Iris pigment epithelial cell (primary cell): ENCODE measurements at places on chromosomes 7 and 10.

GRCh38 chr10:121183236-121183635 is 332.1 kb downstream of the WDR11 start:
- DNase-seq = no peak

GRCh38 chr7:99628471-99629465 is 12.0 kb downstream of the ZSCAN25 start:
- no peak for DNase-seq

- peak; percentile 34 for DNase-seq
Observed at GRCh38 chr10:71161425-71161824, 50.9 kb upstream of the UNC5B start.

- DNase-seq = no peak
Observed at GRCh38 chr7:67788669-67789068, 792.0 kb downstream of the TYW1 start.

DNA sequence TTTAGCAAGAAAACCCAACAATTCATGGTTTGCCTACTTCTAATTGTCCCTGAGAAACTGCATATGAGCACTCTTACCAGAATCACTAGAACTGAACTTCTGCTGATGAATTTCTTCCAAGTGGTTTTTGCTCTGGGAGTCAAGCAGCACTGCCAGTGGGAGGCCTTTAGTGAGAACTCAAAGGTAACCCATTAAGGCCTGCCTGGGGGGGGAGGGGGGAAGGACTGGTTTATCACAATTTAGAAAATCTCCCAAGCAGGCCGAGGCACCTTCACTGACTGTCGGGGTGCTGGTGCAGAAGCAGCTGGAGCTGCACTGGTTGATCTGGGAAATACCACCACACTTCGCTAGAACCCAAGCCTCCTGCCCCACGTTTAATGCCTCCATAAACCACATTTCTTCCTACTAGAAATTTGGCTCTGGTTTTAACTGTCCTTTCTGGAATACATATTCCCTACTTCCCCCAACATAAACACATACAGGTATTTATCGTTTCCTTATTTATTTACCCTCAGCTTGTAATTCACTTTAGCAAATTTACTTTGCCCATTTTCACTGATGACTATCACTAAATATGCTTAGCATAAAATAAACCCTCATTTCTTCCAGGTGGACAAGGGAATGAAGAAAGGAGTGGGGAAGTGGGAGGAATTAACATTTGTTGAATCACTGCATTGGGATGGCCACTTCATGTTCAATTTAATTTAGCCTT is 14.2 kb downstream of the ANK3 start:
- no peak for DNase-seq

- DNase-seq = no peak
Observed at GRCh38 chr7:136688601-136689000, 179.9 kb upstream of the CHRM2 start.

- DNase-seq = no peak
Observed at GRCh38 chr10:125881192-125881591, at the start of gene DHX32. DHX32 (minus strand) TSS chr10:125881292; CDS start chr10:125880824, 468 bp downstream.

DNA sequence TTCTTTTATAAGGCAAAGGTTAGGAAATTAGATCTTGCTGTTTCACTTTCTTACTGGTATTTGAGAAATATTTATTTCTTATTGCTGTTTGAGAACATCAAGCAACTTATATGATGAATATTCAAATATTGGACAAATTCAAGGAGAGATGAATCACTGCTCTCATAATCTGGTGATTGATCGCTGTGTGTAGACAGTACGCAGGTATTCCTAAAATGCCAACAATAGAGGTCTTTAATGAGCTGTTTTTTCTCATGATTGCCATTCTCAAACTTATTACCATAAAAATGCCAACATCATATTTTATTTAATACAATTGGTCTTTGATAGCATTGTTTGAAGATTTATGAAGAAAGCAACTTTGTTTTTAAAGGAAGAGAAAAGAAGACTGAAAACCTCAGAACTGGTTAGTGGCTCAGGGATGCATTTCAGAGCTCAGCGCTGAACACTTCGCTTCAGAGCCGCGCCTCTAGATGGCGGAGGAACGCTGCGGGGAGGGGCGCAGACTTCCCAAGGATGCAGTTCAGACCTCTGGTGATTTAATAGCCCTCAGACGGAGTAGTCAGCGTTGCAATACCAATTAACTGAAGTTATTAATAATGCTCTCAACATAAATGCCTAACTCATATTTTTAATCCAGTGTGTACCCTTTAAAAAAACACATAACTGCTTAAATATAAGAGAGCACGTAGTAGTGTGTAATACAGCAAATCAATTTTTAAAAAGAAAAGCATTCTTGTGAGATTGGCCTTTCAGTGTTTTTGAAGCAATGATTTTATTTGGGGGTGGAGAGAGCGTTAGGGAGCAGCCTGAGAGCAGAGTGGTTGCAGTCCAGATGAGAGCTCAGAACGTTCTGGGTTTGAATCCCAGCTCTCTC is 38.5 kb upstream of the STEAP4 start:
- DNase-seq = peak; percentile 28

- peak; percentile 63 for DNase-seq
Observed at GRCh38 chr7:80131675-80132435, 2.8 kb upstream of the GNAI1 start.

DNA sequence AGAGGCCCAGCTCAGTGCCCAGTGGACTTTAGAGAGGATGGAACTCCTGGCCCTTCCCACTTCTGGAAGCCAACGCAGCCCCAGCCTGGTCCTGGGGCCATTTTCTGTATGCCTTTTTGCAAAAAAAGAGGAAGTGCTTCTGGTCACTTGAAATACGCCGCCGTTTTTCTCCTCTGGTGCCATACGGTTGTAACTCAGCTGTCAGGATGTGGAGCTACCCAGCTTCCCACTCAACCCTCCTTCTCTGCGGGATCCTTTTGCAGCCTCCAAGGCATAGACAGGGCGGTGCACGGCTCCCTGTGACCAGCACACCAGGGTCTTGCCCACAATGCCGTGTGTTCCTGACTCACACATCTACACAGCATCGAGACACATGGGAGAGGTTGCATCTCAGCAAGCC is 369.6 kb downstream of the TCERG1L start:
- no peak for DNase-seq
